IMR-90 (cell line): ENCODE measurements at places on chromosomes 4 and X. TPM values are rescaled to one million over a fixed set of nuclear protein-coding genes. Genes with fewer than 3 reads are reported as not detected.

GRCh38 chrX:1427756-1428155, 25.0 kb downstream of the ASMTL start:
- H3K4me3 ChIP-seq, result no peak overlapping the region
- H3K27me3 ChIP-seq, result no peaks in the 10 kb centered on the region
- DNase-seq, result no peak
- no peak overlapping the region for H3K27ac ChIP-seq
- H3K36me3 ChIP-seq, result peaks cover 35% of the 10 kb centered on the region

DNA sequence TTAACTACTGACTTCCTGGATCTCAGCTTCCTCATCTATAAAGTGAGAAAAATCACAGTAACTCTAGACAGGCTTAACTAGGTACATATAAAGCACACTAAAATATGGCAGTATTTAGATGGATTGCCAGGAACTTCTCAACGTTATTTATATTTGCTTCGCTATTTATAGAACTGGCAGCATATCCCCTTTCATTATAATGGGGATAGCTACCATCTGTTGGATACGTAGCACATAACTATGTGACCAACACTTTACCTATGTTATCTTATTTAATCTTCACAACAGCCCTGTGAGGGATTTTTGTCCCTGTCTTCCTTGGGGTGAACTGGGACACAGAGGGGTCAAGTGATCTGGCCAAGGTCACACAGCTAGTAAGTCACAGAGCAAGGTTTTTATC, 64.6 kb downstream of the ENPEP start:
- H3K27ac ChIP-seq, result no peak overlapping the region
- H3K27me3 ChIP-seq, result no peaks in the 10 kb centered on the region
- DNase-seq, result peak; percentile 19
- H3K4me1 ChIP-seq, result peaks cover 2% of the 10 kb centered on the region; the same call in 1 of the 2 replicates
- H3K4me3 ChIP-seq, result no peak overlapping the region

DNA sequence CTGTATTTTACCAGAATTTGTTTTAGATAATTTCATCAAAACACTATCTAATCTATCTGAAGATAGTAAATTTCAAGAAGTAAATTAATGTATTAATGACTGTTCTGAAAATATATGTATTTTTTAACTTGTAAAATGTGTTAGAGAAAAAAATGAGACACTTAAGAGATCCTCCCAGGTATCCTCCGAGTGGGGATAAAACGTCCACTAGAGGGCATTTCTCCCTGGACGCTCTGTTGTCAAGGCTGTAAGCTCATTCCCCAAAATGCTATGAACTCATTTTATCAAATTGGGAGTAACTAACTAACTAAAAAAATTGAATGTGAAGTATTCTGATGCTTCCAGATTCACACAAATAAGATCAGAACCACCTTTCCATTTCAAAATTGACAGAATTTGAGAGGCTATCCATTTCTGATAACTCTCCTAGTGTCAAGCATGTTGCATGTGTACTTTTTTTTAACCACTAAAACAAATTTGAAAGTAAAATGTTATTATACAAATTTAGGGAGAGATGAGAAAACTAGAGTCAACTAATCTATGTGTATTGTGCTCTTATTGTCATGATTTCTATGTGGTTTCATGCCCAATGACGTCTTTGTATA, 337.3 kb upstream of the HS3ST1 start:
- no peak overlapping the region for H3K27ac ChIP-seq
- H3K36me3 ChIP-seq, result no peaks in the 10 kb centered on the region
- no peaks in the 10 kb centered on the region for H3K4me1 ChIP-seq
- peak; percentile 37 for DNase-seq
- H3K27me3 ChIP-seq, result no peaks in the 10 kb centered on the region

- no peak overlapping the region for H3K27ac ChIP-seq
- H3K27me3 ChIP-seq, result no peaks in the 10 kb centered on the region
- H3K4me1 ChIP-seq, result no peaks in the 10 kb centered on the region
- H3K4me3 ChIP-seq, result no peak overlapping the region
These were observed 166.9 kb upstream of the PCDH10 start for GRCh38 chr4:132982151-132982550.

DNA sequence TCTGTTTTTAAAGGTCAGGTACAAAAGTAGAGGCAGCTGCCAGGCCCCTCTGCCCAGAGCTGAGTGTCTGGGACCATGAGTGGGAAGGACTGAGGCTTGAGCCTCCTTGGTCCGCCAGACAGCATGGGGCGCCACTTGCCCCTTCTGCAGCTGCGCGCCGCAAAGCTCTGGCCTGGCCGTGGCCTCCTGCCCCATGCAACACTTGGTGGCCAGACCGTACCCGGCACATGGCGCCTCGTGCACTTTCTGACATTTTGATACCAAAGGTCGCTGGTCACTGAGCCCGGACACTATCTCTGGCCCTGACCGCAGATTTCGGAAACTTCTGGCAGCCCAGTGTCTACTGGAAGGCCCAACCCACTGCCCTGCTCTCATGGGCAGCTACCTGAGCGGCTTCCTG, 18.6 kb downstream of the CLTRN start:
- no peak for DNase-seq
- H3K4me3 ChIP-seq, result no peak overlapping the region
- no peaks in the 10 kb centered on the region for H3K36me3 ChIP-seq

- peaks cover 5% of the 10 kb centered on the region for H3K27me3 ChIP-seq
- DNase-seq, result no peak
- no peak overlapping the region for H3K27ac ChIP-seq
- H3K4me1 ChIP-seq, result no peaks in the 10 kb centered on the region
- no peaks in the 10 kb centered on the region for H3K36me3 ChIP-seq
These were observed 62.1 kb downstream of the FUNDC1 start for GRCh38 chrX:44480591-44480990.

DNA sequence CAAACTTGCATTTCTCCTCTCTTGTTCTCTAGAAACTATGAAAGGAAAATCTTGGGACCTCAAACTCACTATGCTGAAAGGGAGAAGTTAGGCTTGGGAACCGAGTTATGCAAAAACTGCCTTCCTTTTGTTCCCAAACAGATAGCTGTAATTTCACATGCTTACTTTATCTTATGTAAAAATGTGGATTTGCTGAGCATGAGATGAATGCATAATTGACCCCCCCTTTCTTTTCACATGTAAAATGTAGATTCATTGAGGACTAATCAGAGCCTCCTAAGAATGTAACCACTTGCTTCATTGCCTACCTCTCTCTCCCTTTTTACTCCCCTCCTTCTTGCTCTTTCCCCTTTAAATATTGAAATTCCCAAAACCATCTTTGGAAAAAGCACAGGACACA, 18.0 kb downstream of the TBC1D9 start:
- no peaks in the 10 kb centered on the region for H3K27me3 ChIP-seq
- no peaks in the 10 kb centered on the region for H3K36me3 ChIP-seq
- DNase-seq, result no peak

Gene SPP1
- 0.18 and 0.28 TPM in 2 replicates for total RNA-seq

Gene NPY2R
- total RNA-seq, result not detected in 2 replicates
